ENCODE measurements at places on chromosomes 2 and 18.
A peak's percentile ranks its signal among the peaks of the same experiment; 100 is the strongest.

DNA sequence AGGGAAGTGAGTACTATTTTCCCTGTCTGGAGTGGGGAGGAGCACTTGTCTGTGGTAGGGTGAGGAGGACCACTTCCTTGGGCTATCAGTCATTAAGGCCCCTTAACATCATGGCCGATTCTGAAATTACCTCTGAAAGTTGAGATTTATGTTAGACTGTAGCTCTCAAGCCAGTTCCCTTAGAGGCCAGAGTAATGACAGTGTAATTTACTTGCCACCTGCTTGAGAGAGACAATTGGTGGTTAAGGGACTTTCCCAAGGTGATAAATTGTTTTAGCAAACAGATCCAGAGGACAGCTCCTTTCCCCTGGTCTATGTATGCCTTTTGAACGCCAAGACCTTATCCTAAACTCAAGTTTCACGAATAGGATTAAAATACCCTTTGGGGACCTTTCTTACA, 56.1 kb downstream of the NEDD4L start:
- no peak for DNase-seq

GRCh38 chr18:8657050-8657820, 48.0 kb downstream of the RAB12 start:
- DNase-seq, result no peak

- DNase-seq, result no peak
Measured at GRCh38 chr2:176085861-176086771, 2.4 kb upstream of the EVX2 start.

- no peak for DNase-seq
Measured at GRCh38 chr2:64817453-64817852, 163.7 kb upstream of the SERTAD2 start.

DNA sequence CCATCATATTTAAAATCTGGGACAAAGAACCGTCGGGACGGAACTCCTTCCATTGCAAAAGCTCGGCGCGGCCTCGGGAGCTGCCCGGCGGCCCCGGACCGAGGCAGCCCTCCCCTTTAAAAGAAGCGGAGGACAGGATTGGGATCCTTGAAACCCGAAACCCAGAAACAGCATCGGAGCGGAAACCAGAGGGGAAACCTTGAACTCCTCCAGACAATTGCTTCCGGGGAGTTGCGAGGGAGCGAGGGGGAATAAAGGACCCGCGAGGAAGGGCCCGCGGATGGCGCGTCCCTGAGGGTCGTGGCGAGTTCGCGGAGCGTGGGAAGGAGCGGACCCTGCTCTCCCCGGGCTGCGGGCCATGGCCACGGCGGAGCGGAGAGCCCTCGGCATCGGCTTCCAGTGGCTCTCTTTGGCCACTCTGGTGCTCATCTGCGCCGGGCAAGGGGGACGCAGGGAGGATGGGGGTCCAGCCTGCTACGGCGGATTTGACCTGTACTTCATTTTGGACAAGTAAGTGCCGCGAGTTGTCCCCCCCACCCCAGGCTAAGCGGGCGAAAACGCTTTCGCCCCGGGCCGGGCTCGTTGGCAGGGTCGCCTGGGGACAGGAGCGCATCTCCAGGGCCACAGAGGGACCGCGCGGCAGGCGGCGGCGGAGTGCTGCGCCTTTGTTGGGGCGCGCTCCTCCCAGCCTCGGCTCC, at the start of gene ANTXR1:
Gene ANTXR1, plus strand, starts transcription at position 38 of the 698 bp plus-strand sequence. Its CDS starts 321 bp downstream, at position 359.
- DNase-seq, result peak; percentile 51

DNA sequence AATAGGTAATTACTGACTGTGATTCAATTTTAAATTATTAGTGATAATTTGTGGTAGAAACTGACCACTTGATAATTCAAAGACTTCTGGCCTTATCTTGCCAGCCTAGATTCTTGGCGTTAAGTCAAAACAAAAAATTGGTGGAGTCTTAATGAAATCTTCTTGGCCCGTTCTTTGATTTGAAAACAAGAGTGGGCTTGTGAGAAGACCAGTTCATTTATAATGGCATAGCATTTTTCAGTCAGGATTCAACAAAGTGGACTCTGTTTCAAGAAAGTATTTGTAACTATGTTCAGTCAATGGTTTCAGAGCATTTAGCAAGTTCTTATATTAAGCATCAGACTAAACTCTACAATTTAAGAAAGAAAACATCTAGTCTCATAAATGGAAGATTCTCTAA, 26.0 kb downstream of the ITGA4 start:
- DNase-seq, result no peak

DNA sequence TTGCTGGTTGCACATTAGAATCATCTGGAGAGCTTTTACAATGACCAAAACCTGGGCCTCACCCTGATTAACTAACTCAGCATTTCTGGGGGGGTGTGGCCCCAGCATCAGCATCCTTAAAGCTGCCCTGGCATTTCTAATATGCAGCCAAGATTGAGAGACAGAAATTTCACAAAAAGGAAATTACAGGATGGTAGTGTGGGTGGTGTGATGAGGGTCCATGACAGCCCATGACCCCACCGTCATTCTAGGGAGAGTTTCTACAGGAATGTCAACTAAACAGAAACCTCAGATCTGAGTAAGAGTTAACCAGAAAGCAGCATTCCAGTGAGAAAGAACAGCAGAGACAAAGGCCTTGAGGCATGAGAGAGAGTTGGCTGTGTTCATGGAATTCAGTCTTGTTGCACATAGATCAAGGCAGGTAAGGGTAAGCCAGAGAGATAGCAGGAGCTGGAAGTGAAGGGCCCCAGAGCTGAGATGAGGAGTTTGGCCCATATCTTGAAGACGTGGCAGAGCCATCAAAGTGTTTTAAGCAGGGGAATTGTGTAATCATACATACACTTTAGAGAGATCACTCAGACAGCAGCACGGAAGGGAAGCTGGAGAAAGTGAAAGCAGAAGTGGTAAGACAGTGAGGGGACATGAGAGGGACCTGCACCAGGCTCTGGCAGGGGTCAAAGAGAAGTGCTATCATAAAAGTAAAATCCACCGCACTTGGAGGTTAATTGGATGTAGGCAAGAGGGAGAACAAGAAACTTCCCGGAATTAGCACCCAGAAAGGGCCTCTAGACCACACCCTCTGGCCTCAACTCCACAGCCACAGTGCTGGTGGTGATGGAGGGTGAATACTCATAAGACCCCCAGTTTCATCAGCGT, 7.8 kb upstream of the TRABD2A start:
- DNase-seq, result no peak

DNA sequence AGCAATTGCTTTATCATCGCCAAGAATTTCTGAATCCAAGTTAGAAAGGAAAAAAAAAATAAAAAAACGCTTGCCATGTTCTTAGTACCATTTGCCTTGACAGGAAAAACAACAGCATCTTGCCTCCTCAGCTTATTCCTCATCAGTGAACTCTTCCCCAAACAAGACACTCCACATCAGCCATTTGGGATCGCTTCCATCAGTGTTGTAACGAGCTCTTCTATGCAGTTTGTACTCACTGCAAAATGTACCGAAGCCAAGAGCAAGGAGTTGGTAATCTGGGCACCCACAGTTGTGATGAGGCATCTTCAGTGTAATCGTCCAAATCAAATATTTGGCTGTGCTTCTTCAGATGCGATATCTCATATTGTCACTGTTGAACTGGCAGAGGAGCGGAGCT, 503.7 kb downstream of the TMEM182 start:
- no peak for DNase-seq

DNA sequence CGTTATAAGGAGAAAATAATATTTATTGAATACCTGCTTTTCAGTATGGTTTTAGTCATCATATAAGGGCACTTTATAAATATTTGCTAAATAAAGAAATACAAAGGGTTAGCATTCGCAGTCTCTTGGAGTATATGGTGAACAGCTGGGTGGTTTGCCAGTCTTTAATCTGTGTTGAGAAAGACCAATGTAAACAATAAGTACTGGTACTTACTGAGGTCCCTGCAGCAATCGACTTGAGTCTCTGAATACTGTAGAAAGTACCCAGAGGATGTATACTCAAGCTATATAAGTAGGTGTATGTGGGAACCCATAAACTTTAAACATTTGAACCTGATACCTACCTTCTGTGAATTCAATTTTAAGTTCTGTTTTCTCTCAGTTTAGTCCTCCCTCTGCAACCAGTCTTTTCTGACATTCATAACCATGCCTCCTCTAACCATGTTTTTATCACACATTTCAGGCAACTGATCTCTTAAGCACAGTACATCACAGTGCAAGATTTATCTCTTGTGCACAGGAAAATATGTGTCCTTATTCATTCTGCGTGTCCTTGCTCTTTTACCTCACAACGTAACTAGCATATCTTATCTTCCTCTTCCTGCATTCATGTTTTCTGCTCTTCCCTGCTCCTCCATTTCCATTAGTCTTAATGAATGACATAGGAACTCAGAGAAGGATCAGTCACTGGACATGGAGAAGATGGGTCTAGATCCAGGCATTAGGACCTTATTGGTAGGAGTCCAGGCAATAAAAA, 21.7 kb downstream of the C18orf63 start:
- no peak for DNase-seq

GRCh38 chr18:6683112-6683876, 46.2 kb upstream of the ARHGAP28 start:
- no peak for DNase-seq

GRCh38 chr2:11802782-11803191, 56.4 kb downstream of the LPIN1 start:
- no peak for DNase-seq

DNA sequence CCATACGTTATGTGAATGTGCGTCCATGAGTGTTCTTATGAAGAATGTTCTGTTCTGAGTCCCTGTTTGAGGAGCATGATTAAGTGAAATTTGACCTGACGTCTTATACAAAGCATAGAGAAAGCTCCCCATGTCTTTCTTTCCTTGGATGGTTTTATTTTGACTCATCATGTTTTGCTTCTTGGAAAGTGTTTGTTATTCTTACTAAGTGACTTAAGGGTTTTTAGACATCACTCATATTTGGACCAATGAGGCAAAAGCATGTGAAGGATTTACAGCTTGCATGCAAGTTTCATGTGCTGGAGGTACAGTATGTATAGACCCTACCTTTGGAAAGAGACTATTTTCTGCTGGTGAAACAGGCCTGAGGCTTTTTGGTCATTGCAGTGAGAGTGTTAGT, 33.5 kb upstream of the ZEB2 start:
- DNase-seq, result peak; percentile 74

GRCh38 chr2:187011206-187011832, 162.3 kb upstream of the ZSWIM2 start:
- no peak for DNase-seq

- DNase-seq, result no peak
Measured at GRCh38 chr18:13460946-13461345, 242.4 kb downstream of the LDLRAD4 start.

DNA sequence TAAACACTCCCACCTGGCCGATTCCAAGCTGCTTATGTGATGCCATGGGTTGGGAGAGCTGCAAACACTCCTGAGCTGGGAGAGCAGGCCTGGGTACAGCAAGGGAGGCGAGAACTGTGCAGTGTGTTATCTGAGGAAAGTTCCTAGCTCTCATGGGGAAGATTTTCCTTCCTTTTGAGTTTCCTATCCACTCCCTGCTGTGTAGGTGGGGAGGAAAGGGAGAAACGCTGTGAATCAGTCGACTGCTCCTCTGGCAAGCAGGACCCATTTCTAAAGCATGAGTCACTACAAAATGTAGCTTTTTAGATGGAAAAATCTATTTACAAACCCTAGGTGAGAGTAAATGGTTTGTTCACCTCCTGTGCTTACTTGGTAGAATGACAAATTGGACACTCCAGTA, 80.4 kb downstream of the SH3RF3 start:
- no peak for DNase-seq

DNA sequence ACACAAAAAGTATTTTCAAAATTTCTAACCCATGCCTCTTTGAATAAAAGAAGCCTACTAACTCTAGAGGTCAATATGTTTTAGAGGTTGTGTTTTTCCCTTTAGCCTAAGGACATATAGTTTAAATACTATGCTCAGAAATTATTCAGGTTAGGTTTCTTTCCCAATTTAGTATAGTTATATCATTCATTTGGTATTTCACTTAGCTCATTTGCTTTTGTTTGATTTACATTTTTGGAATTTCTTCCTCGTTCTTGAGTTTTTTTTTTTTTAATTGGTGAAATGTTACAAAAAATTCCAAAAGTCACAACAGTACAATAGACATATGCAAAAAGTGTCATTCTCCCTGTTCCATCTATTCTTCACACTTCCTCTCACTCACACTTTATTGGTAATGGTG, 371.3 kb upstream of the TNP1 start:
- DNase-seq, result no peak

DNA sequence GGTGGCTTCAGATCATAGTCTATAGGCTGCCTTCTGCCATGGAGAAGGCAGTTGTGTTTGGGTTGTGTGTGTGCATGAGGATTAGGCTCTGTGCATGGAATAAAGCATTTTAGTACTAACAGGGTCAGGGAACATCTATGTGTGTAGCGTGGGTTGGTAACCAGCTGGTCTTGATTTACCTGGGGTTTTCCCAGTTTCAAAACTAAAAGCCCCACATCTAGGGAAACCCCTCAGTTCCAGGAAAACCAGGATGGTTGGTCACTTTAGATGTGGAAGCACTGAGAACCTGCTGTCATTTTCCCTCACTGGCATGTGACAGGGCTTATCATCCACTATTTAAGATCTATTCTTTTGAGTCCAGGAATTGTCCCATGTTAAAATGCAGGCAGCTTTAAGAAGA, 116.3 kb downstream of the POLE4 start:
- no peak for DNase-seq

GRCh38 chr2:108316461-108317258, 28.0 kb downstream of the SULT1C2 start:
- DNase-seq, result no peak

DNA sequence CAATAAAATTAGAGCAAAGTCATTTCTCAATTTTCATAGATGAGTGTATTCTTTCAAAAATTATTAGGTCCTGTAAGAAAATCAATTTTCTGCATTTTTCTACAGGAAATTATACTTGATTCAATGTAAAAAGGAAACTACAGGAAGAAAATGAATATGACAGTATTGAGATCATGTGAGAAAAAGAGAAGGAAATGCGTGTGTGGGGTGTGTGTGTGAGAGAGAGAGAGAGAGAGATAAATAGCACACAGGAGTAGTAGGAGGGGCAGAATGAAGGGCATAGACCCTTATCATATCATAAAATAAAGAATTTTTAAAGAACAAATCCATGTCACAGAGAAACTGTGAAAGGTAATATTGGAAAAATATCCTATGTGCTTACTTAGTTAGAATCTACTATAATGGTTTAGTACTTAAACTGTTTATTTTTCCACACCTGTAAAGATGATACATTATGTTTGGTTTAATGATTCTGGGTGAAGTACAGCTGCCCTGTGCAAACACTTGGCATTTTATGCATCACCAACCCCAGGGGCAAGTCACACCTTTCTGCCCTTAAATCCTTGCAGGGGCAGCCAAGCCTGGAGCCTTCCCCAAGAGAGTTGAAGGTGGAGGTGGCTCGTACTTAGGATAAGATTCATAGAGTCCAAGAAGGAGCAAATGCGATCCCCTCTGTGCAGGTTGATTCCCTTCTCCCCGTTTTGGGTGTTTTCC, 276.4 kb downstream of the TGIF1 start:
- DNase-seq, result no peak

All from smooth muscle cell of the brain vasculature (primary cell).